ENCODE measurements at places on chromosomes 6 and 20.
A peak's percentile ranks its signal among the peaks of the same experiment; 100 is the strongest.

DNA sequence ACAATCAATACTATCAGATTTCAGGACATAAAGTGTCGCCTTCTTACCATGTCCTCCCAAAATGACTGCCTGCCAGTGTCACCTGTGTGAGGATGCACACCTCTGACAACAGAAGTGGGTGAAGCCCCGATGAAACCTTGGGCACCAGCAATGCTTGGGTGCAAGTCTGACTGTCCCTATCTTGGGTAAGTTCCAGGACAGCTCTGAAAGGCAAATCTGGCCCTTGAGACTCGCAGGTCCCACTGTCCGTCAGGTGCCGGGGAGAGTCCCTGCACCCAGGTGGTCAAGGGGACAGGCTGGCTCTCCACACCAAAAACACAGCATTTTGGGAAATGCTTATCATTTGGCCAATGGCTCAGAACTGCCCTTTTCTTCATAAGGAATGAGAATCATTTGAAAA lies 43.3 kb downstream of the EZR start:
- peaks cover 39% of the 10 kb centered on the region for H3K36me3 ChIP-seq
- H3K4me1 ChIP-seq, result no peaks in the 10 kb centered on the region
- DNase-seq, result no peak
- no peak overlapping the region for H3K4me3 ChIP-seq

GRCh38 chr6:56096946-56097621 lies 150.3 kb downstream of the COL21A1 start:
- H3K27ac ChIP-seq, result no peak overlapping the region
- H3K4me1 ChIP-seq, result no peaks in the 10 kb centered on the region
- no peak for DNase-seq
- no peaks in the 10 kb centered on the region for H3K27me3 ChIP-seq
- H3K36me3 ChIP-seq, result no peaks in the 10 kb centered on the region

GRCh38 chr6:112251171-112251875 lies 3.0 kb downstream of the LAMA4 start:
- H3K27ac ChIP-seq, result peak overlapping the region; percentile 44
- H3K4me3 ChIP-seq, result peak overlapping the region; percentile 89
- no peaks in the 10 kb centered on the region for H3K27me3 ChIP-seq
- H3K36me3 ChIP-seq, result peaks cover 7% of the 10 kb centered on the region

DNA sequence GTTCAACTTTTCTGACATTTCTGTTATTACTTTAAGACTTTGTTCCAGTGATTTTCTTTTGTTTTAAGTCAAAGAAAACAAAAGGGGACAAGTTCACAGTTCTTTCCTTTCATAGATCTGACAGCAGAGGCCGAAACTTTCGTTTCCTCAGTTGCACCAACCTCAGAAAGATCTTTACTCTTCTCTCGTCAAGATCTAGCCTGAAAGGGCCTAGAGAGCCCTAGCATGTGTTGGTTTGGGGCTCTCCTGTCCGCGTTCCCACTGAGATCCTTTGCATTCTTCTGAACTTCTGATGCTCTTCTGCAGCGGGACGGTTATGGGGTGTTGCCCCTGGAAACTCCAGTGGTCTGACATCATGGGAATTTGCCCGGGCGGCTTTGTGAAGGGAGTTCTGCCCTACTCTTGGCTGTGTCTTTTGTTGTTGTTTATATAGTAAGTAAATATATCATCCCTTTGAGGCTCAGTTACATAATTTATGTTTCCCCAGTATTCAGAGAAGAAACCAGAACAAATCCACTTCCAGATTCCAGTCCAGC lies 129.1 kb downstream of the SASH1 start:
- no peaks in the 10 kb centered on the region for H3K27me3 ChIP-seq
- no peak overlapping the region for H3K4me3 ChIP-seq
- peaks cover 13% of the 10 kb centered on the region for H3K36me3 ChIP-seq

- peak overlapping the region; percentile 20 for H3K4me3 ChIP-seq
- no peaks in the 10 kb centered on the region for H3K4me1 ChIP-seq
- no peaks in the 10 kb centered on the region for H3K36me3 ChIP-seq
- H3K27ac ChIP-seq, result no peak overlapping the region
- DNase-seq, result peak; percentile 51
- no peaks in the 10 kb centered on the region for H3K27me3 ChIP-seq
Observed at GRCh38 chr6:27297857-27298730, 14.0 kb downstream of the POM121L2 start.

DNA sequence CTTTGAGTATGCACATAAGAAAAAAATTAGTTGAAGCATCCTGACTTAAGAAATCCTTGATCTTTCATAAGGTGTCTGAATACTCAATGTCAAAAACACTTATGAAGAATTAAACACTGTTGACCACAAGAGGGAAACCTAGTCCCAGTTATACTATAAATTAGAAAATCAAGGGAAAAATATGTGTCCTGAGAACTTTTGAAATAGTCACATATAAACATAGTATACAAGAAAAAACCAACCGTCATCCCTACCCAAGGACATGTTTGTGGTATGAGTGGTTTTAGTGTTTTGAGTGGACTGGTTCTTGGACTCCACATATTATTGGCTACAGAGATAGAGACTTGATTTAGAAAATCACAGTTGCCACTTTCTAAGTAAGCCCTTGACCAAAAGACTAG lies 7.6 kb upstream of the HLA-DRA start:
- no peaks in the 10 kb centered on the region for H3K36me3 ChIP-seq
- no peaks in the 10 kb centered on the region for H3K27me3 ChIP-seq
- peak; percentile 30 for DNase-seq
- H3K4me1 ChIP-seq, result no peaks in the 10 kb centered on the region
- no peak overlapping the region for H3K27ac ChIP-seq

DNA sequence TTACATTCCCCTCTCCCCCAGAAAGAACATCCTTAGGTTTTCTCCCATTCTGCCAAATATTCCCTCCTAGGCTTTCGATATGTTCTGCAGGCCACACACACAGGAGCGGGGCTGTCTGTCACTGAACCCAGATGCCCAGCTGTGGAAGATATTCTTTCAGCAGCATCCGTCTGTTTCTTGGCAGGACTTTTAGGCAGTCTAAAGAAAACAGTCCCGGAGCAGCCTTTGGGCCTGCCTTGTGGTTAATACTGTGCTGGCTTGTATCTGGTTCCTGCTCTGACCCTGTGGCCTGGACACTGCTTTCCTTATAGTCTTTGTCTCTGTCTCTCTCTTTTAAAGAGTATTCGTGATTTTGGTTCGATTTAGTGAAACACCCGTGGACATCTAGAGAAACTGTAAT lies 94.6 kb upstream of the SUPT3H start:
- H3K27me3 ChIP-seq, result no peaks in the 10 kb centered on the region
- peak; percentile 51 for DNase-seq
- H3K27ac ChIP-seq, result peak overlapping the region; percentile 2

GRCh38 chr6:107653861-107654394 lies 164.0 kb downstream of the SOBP start:
- H3K27ac ChIP-seq, result no peak overlapping the region
- H3K4me1 ChIP-seq, result peaks cover 17% of the 10 kb centered on the region
- no peak for DNase-seq
- no peaks in the 10 kb centered on the region for H3K27me3 ChIP-seq
- H3K36me3 ChIP-seq, result no peaks in the 10 kb centered on the region

DNA sequence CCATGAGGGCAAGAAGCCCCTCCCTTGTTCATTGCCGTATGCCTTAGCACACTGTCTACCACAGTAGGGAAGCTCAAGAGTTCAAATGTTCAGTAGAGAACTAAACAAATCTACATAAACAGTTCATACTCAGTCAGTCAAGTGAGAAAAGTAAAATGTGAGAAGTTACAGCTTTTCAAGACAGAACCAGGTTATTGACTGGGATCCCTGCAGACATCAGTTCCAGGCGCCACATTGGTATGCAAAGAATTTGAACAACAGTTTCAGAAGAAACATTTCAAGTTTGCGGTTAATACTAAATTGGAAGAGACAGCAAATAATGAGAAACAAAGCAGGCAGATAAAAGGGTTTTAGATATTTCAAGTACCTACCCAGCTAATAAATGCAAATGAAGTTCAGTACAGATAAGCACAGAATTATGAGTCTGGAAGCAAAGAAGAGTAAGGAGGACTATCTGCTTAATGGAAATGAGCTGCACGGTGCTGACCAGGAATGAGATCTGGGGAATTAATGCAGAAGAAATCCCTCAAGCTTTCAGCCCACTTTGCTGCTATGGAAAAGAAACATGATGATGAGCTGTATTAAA lies 246.2 kb downstream of the HACE1 start:
- no peaks in the 10 kb centered on the region for H3K27me3 ChIP-seq
- H3K4me3 ChIP-seq, result no peak overlapping the region
- no peaks in the 10 kb centered on the region for H3K4me1 ChIP-seq
- H3K27ac ChIP-seq, result no peak overlapping the region
- no peaks in the 10 kb centered on the region for H3K36me3 ChIP-seq

GRCh38 chr6:3776881-3777507 lies 25.5 kb upstream of the PXDC1 start:
- no peak overlapping the region for H3K27ac ChIP-seq
- no peak overlapping the region for H3K4me3 ChIP-seq
- DNase-seq, result no peak
- no peaks in the 10 kb centered on the region for H3K4me1 ChIP-seq
- no peaks in the 10 kb centered on the region for H3K27me3 ChIP-seq
- no peaks in the 10 kb centered on the region for H3K36me3 ChIP-seq

DNA sequence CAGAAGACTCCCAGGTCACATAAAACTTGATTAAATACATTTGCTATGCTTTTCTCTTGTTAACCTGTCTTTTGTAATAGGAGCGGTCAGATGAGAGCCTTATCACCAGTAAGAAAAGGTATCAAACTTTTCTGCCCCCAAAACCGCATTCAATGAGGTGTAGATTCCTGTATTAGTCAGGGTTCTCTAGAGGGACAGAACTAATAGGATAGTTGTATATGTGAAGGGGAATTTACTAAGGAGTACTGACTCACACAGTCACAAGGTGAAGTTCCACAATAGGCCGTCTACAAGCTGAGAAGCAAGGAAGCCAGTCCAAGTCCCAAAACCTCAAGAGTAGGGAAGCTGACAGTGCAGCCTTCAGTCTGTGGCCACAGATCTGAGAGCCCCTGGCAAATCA lies 32.7 kb downstream of the PTPRK start:
- H3K27me3 ChIP-seq, result no peaks in the 10 kb centered on the region
- no peak overlapping the region for H3K4me3 ChIP-seq
- H3K27ac ChIP-seq, result no peak overlapping the region
- peak; percentile 85 for DNase-seq
- peaks cover 5% of the 10 kb centered on the region for H3K4me1 ChIP-seq

GRCh38 chr6:15827496-15828255 lies 164.8 kb upstream of the DTNBP1 start:
- H3K27me3 ChIP-seq, result peaks cover 1% of the 10 kb centered on the region
- DNase-seq, result no peak
- no peaks in the 10 kb centered on the region for H3K36me3 ChIP-seq
- H3K4me1 ChIP-seq, result no peaks in the 10 kb centered on the region
- no peak overlapping the region for H3K27ac ChIP-seq

DNA sequence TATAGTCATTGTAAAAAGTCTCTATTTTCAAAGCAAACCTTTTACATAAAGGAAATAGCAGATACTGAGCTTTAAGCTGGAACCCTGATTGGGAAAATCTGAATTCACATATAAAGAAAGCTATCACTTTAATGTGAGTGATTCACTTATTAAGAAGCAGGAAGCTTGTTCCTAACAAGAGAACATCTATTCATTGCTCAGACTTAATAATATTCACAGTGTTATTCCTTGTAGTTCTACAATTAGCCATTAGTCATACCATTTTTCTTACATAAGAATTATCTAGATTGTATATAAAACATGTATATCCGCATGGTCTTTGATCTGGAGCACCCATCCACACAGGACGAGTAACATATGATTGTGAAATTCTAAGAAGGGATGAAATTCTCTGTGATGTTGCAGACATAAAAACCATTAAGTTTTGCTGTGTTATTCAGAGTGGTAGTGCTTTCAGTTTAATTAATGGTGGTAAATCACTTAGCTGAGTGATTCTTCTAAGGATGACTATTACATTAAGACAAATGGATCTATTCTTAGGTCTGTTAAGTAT lies 71.1 kb upstream of the FOXQ1 start:
- no peaks in the 10 kb centered on the region for H3K36me3 ChIP-seq
- peak; percentile 16 for DNase-seq
- H3K4me1 ChIP-seq, result peaks cover 7% of the 10 kb centered on the region
- no peaks in the 10 kb centered on the region for H3K27me3 ChIP-seq

DNA sequence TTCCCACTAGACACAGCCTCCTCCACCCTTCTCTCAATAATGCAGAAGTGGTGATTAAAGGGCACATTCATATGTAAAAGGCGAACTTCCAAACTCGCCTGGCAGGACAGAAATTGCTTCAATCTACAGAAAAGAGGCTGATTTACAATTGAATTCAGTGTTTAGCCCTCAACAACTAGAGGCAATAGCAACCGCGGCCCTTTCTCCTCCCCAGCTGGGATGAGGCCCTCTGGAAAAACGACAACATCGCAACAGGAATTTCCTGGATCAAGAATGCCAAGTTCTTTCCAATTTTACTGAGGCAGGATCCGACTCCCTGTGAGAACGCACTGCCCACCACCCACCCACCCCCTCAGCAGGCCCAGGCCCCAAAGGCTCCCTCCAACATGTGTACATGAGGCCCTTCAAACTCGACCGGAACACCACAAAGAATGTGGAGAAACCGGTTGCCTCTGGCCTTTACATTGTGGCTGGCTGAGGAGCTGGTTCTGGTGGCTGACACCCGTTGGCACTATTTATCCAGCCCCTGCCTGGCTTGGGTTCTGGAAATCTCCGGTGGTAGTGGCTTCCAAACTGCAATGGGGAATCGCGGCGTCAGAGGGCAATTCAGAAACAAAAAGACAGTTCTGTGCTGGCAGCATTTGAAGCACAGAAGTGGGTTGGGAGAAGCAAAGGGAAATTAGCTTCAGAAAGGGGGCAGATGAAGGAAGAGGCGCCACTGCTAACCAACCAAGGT lies 36.8 kb downstream of the ZMYND8 start:
- H3K4me3 ChIP-seq, result no peak overlapping the region
- H3K4me1 ChIP-seq, result peaks cover 43% of the 10 kb centered on the region
- no peaks in the 10 kb centered on the region for H3K27me3 ChIP-seq
- peak; percentile 74 for DNase-seq

- H3K27ac ChIP-seq, result no peak overlapping the region
- no peak overlapping the region for H3K4me3 ChIP-seq
- H3K27me3 ChIP-seq, result no peaks in the 10 kb centered on the region
- peaks cover 25% of the 10 kb centered on the region for H3K36me3 ChIP-seq
Observed at GRCh38 chr6:25987845-25988244, 25.2 kb downstream of the TRIM38 start.

DNA sequence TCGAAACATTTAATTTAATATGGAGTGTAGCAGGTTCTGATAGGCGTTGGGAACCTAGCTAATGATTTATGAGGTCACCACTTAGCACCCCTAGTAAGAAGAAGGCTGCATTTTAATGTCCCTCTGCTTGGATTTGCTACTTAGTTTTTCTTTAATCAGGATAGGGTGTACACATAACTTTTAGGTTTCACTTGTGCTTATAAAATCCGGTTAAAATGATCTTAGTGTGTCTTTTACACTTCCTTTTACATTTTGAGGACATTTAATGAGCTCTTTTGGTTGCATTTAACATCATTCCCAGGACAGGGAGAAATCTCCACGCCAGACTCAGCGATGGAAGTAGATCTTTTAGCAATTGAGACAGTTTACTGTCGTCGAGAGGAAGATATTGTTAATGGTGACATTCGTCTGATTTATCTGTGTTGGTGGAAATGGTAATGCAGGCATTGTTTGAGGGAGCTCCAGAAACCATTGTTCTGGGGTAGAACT lies 5.6 kb downstream of the TFAP2A start:
- peaks cover 3% of the 10 kb centered on the region for H3K36me3 ChIP-seq
- peaks cover 2% of the 10 kb centered on the region for H3K4me1 ChIP-seq
- H3K27me3 ChIP-seq, result peaks cover 46% of the 10 kb centered on the region

- no peak overlapping the region for H3K4me3 ChIP-seq
- no peaks in the 10 kb centered on the region for H3K4me1 ChIP-seq
Observed at GRCh38 chr20:967796-968742, 34.0 kb downstream of the RSPO4 start.

GRCh38 chr6:20802596-20802995 lies 268.3 kb downstream of the CDKAL1 start:
- no peaks in the 10 kb centered on the region for H3K36me3 ChIP-seq
- no peak overlapping the region for H3K4me3 ChIP-seq
- no peaks in the 10 kb centered on the region for H3K27me3 ChIP-seq
- peaks cover 2% of the 10 kb centered on the region for H3K4me1 ChIP-seq
